Stimulated activated CD8-positive, alpha-beta memory T cell treated with anti-CD3 and anti-CD28 coated beads, Interleukin-12 subunit alpha, Interleukin-12 subunit beta, amount 100 ng/mL, for 4 hours (primary cell): ENCODE measurements at places on chromosomes 5 and 9.

DNA sequence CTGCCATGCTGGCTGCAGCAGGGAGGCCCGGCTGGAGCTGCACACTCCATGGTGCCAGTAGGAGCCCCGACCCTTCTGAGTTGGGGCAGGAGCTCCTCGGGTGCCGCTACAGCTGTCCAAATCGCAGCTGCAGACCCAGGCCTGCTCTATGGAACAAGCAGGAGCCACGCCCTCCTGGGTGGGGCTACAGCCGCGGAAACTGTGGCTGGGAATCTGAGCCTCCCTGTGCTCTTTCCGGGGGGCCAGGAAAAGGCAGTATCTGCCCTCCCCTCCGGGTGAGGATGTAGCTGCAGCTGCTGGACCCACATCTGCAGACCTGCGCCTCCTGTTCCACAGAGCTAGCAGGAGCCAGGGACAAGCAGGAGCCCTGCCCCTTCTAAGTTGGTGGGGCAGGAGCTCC, 278.9 kb upstream of the ACTBL2 start:
- DNase-seq = no peak

DNA sequence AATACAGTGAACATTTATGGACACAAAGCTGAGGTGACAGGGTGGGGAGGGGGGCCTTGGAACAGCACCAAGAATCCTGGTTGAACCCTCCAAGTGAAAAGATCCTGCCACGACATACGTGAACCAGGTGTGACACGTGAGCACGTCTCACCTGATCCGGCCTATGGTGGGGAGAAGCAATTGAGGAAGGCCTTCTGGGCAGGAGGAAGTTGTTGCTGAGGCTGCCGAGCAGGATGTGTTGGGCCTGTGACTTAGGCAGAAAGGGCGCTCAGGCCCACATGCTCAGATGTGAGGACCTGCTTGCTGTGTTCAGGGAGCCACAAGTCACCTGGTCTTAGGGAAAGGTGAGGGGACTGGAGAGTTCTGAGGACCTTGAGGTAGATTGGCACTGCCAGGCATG, 2.5 kb upstream of the MAPK9 start:
- DNase-seq = no peak

- no peak for DNase-seq
Measured at GRCh38 chr9:109110329-109111021, 9.3 kb downstream of the TMEM245 start.

GRCh38 chr5:174356536-174356935, 311.0 kb downstream of the NSG2 start:
- DNase-seq = no peak

DNA sequence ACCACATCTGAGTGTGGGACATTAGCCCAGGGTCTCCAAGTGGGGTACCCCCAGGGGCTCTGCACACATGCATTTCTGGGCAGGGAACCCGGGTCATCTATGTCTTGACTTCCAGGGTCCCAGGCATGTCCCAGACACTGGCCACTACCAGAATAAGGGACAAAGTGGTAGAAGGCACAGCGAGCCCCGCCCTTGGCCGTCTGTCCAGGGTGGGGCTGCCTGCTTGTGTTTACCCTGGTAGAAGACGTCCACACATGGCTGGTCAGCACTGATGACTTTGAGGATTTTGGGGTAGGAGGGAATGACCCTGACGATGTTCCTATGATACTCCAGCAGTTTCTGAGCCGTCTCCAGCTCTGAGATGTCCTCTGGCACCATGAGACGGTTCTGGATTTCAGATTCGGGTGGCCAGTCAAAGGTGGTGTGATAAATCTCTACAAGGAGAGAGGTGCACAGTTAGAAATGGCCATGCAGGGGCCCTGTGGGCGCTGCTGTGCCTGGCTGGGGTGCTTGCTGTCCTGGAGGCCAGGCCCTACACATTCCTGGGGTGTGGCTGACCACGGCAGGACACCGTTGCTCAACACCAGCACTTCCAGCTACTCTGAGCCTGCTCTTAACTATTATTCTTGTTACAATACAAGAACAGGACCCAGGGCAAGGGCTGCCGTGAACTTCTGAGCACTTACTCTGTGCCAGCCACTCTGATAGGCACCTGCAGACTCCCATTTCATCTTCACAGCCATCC, 51.3 kb downstream of the AK8 start:
- no peak for DNase-seq

- DNase-seq = no peak
Measured at GRCh38 chr5:62729675-62730074, 151.1 kb downstream of the LRRC70 start.

DNA sequence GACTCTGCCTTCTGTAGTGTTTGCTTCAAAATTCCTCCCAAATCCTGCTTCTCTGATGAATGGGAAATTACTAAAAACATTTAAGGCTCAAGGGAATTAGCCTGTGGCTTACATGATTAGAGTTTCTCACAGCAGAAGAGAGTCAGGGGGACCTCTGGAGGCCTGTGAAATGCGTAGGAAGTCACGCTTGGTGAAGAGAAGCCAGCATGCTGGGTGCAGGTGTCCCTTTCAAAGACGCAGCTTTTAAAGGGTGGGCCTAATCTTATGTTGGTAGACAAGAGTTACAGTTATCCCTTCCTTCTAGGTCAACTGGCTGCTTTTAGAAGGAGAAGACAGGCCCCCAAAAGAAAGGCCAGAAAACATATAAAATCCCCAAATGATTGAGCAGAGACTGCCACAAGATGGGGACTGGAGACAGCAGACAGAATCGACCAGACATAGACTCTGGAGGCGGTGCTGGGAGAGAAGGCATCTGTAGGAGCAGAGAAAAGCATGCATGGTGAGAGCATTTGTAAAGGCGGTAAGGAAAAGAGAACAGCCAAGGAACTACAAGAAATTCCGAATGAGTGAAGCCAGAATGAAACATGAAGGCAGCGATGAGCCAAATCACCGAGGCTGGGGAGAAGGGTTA, 42.3 kb downstream of the B4GALT1 start:
- DNase-seq = no peak

DNA sequence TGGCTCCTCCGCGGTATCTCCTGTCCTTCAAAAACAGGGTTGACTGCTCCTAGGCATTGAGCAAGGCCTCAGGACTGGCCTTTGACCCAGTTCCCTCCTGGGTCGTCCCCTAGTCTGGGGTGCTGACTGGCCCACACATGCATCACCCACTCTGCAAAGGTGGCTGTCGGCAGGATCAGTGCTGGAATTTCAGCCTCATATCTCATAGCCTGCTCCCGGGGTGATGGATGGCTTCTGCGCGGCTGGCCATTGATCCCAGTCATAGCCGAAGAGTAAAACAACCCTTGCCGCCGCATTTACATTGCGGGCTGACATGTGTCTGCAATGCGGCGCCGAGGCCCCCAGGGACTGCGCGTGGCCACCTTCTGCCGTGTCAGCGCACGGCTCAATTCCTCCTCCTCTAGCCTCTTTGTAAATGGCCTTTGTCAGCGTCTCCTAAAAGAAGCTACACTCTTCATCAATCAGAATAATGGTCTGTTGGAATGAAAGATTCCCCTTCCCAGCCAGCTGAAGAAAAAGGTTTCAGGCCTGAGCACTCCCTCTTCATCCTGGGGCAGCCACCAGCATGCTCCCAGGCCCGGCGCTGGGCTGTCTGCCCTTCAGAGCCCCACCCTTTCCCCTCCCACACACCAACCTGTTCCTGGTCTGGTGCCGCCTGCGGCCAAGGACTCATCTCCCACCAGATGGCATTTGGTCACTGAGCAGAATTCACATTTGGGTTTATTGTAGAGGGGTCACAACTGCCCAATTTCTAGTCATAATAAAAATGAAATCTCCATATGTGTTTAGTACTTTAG, 159.0 kb downstream of the PJA2 start:
- no peak for DNase-seq

- no peak for DNase-seq
Measured at GRCh38 chr5:107542428-107542827, 128.3 kb downstream of the EFNA5 start.
